ENCODE measurements at places on chromosomes 16 and 17. TPM values are rescaled to one million over a fixed set of nuclear protein-coding genes. Genes with fewer than 3 reads are reported as not detected.

SBK1 gene
- total RNA-seq: 0.59 TPM

IGF2BP1 gene
- 114 TPM for total RNA-seq

ZNF75A gene
- total RNA-seq: 17.0 TPM

ITGAX gene
- not detected for total RNA-seq

NPIPB5 gene
- total RNA-seq: 51.5 TPM

PMP22 gene
- 7.2 TPM for total RNA-seq

HYDIN gene
- total RNA-seq: 0.18 TPM

- DNase-seq: no peak
These were observed 14.8 kb downstream of the CD7 start for GRCh38 chr17:82302568-82302963.

DNA sequence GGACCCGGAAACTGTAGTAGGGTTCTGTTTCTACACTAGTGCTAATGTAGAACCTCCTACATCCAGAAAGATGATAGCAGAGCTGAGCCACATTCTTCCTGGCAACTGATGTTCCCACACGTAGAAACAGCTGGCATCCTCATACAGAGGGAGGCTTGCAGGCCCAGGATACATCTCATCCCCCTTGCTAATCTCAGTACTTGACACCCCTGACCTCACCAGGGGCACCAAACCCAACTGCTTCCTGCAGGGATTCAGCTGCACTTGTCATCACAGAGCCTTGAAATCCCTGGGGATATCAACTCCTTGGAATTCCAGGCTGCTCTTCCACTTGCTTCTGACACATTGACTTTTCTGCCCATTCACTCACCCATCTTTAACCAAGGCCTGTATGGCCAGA lies 75.2 kb upstream of the HSBP1 start:
- peak; percentile 84 for DNase-seq

DNA sequence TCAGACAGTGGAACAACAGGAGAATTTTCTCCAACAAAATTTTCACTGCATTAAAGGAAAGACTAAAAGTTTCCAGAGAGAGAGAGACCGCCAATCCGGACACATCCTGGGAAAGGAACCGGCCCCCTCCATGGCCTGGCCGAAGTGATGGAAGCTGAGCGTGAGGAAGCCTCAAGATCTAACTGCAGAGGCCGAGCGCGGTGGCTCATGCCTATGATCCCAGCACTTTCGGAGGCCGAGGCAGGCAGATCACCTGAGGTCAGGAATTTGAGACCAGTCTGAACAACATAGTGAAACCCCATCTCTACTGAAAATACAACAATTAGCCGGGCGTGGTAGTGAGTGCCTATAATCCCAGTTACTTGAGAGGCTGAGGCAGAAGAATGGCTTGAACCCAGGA lies 3.9 kb downstream of the CTRB2 start:
- no peak for DNase-seq

DNA sequence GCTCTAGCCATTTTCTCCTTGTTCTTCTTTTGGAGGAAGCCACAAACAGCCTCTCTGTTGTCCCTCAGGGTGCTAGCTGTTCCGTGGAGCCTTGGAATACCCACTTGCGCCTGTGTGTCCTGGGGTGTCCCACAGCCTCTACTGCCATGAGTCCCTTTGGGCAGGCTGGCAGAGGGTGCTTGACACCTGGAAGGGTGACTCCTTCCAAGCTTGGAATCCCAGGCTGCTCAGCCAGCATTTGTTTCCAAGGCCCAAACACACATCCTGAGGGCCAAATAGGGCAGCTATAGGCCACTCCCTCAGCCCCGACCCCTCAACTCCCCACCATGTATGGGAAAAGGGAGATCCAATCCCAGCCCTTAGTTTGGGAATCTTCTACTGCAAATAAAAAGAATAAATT lies 14.9 kb downstream of the ZNHIT3 start:
- DNase-seq: no peak

DNA sequence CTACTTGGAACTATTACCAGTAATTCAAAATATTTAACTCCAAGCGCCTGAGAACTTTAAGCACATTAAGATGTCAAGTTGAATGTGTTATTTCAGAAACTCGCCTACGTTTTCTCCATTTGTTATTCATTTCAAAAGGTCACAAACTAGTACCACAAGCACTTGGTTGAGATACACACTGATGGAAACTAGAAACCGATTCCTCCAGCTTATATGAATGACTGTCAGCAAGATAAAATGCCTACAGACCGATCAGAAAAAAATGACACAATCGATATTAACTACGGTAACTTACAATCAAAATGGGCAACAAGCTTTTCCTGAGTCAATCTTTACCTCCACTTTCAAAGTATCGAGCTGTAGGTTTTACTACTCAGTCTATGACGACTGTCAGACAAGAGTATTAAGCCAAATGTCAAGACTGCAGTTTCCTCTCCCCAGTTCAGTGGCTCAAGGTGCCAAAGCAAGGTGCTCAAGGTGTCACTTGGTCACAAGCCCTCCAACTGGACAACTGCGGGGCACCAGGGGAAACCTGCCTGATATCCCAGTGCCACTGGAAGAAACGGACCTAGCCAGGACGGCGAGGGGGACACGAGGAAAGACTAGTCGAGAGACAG lies 678 bp downstream of the SRP68 start:
- DNase-seq: no peak

DNA sequence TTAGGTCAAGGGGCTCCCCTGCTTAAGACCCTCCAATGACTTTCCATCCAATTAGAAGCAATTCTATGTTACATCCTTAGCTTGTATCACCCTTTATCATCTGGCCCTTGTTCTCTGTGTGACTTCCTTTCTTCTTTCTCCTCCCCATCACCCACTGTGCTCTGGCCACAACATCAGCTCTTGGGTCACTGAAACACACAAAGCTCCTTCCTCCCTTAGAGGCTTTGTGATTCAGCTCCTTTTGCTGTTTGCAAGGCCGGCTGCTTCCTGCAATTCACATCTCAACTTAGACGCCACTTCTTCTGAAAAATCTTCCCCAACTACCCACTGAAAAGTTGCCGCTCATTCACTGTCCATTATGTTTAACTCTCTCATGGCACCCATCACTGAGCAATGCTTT lies 130.9 kb upstream of the CACNG3 start:
- DNase-seq: no peak

- DNase-seq: no peak
These were observed 5.7 kb upstream of the C16orf92 start for GRCh38 chr16:30017277-30017656.

GRCh38 chr17:1899403-1900000 lies 69.7 kb downstream of the RPA1 start:
- no peak for DNase-seq

DNA sequence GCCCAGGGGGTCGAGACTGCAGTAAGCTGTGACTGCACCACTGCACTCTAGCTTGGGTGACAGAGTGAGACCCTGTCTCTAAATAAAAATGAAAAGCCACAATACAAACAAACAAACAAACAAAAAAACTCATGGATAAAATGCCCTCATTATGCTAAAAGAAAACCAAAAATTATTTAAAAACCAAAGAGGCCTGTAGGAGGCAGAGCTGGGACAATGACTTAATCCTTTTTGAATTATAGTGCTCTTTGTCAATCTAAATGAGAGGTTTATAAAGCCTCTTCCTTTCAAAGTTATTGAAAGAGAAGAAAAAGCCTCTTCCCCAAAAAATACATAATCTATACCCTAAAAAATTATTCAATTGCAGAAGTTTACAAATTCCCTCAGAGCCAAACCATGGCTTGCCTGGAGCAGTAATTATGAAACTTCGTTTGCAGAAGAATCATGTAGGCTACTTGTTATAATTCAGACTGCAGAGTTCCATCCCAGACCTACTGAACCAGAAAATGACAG lies 18.5 kb downstream of the CRLF3 start:
- no peak for DNase-seq

GRCh38 chr17:56688151-56688550 lies 94.7 kb downstream of the NOG start:
- no peak for DNase-seq

DNA sequence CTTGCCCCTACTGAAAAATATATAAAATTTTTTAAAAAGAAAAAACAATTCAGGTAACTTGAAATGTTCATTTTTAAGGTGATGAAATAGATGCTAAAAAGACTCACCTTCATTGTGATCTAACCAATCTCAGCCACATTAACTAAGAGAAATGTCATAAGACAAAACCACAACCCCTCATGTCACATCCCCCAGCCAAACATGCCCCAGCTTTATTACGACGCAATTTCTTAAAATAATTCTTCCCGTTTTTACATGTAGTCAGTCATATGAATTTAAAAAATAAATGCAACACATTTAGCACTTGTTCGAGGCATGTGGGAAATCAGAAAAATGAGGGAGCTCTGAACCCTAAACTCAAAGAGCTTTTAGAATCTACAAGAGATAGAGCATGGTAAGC lies 9.5 kb downstream of the AMFR start:
- DNase-seq: no peak

- no peak for DNase-seq
These were observed 5.3 kb downstream of the RNF166 start for GRCh38 chr16:88700636-88701482.

- no peak for DNase-seq
These were observed 963 bp upstream of the METTL22 start for GRCh38 chr16:8620535-8620934.

- DNase-seq: no peak
These were observed 37.4 kb downstream of the TMEM186 start for GRCh38 chr16:8760021-8760420.

Measured in SJCRH30 (cell line).